ENCODE measurements at places on chromosomes 5 and 9. TPM values are rescaled to one million over a fixed set of nuclear protein-coding genes. Genes with fewer than 3 reads are reported as not detected.

- no peak for DNase-seq
Measured at GRCh38 chr5:141003791-141004611, 37.7 kb downstream of the PCDHAC2 start.

GRCh38 chr5:8417316-8418048, 548.5 kb downstream of the MTRR start:
- DNase-seq, result no peak

GRCh38 chr5:134048864-134049263, 44.1 kb upstream of the VDAC1 start:
- no peak for DNase-seq

The KLF4 gene
- polyA plus RNA-seq, result 9.1 TPM

- peak; percentile 89 for DNase-seq
Measured at GRCh38 chr5:78964889-78965288, 20.2 kb downstream of the ARSB start.

DNA sequence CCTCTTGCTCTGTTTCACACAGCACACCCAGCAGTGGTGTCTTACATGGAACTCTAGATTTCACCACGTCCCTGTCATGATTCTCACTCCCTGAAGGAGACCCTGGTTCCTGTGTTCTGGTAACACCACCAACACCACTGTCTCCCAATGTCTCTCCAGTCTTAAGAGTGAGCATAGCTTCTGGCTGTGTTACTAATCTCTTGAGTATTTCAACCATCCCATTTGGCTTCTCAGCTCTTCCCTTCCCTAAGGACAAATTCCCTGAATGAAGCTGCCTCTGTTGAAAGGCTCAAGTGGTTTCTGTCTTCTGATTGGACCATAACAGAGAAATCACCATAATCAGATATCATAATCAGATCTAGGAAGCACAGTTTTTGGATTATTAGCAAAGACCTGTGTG, 311.8 kb downstream of the DNAH5 start:
- no peak for DNase-seq

The CDO1 gene
- polyA plus RNA-seq, result 8.0 TPM

DNA sequence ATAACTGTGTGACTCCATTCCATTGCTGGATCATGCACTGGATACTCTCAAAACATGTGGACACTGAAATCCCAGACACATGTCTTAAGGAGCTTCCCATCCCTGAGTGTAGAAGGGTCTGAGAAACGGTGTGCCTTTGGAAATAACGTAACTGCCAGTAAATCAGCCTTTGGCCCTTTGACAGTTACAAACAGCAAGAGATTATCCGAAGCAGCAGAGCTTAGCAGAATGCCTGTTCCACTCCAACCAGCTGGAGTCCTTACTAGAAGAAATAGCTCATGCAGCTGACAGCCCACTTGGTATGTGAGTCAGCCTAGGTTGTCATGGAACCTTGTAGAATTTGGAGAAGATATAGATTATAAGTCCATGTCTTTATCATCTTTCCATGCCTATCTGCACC, 7.0 kb downstream of the TMEM252 start:
- peak; percentile 56 for DNase-seq

DNA sequence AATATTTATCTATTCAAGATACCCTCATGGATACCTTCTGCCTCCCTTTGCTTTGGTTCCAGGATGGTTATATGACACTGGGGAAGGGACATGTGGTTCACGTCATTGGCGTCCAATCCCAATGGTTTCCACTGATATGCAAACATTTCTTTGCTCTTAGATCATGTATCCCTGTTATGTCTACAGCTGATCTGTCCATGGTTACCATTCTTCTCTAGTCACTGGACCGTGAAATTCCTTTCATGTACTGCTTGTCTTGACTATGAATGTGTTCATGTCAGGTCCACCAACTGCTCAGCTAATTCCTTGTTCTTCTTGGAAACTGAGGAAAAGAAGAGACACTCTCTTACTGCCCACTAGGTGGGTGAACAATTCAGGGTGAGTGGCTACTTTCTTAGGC, 391.1 kb upstream of the ZNF608 start:
- no peak for DNase-seq

The PPP3R2 gene
- polyA plus RNA-seq, result not detected

The POU5F2 gene
- polyA plus RNA-seq, result not detected

DNA sequence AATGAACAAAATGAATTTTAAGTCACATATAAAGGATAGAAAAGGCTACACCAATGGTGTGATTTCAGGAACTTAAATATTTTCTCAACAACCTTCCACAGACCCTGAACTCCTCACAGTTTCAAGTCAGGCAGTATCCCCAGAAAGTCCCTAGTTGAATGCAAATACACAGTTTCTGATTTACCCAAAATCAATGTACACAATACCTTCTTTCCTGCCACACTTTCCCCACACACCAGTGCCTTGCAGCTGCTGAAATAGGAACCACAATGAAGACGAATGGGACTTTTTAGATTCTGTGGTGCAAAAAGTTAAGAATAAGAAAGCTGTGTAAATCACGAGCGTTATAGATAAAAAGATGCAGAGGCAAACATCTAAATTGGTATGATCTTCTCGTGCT, 552.4 kb upstream of the MEF2C start:
- no peak for DNase-seq

DNA sequence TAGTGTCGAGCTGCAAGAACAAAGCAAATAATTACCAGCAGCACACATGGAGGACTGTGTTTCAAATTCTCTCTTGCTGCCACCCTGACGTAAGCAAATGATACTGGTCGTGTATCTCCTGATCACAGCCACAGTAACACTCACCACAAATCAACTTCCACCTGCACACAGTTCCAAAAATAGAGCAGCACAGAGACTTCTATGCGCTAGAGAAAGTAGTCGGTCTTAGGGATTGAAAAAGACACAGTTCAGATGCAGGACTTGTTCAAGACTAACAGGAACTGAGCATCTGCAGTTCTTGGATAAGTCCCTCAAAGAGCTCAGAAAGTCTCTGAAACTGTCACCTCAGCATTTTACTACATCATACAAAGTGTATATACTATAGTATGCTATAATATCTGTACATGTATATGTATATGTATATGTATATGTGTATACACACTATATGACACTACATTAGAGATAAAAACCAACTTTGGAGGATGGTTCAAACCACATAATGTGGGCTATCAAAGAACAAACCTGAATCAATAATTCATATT, 279.0 kb downstream of the GLIS3 start:
- DNase-seq, result no peak

The TLE4 gene
- 24.9 TPM for polyA plus RNA-seq

The ACTBL2 gene
- not detected for polyA plus RNA-seq

- DNase-seq, result no peak
Measured at GRCh38 chr5:81835814-81836367, 85.0 kb upstream of the SSBP2 start.

GRCh38 chr5:139638090-139638735, 9.9 kb upstream of the CXXC5 start:
- peak; percentile 57 for DNase-seq

- no peak for DNase-seq
Measured at GRCh38 chr5:88722546-88723073, 160.4 kb downstream of the MEF2C start.

- peak; percentile 72 for DNase-seq
Measured at GRCh38 chr9:124180557-124180956, 77.2 kb upstream of the NEK6 start.

GRCh38 chr5:18566671-18567070, 932.4 kb downstream of the TAF11L14 start:
- DNase-seq, result no peak

- DNase-seq, result no peak
Measured at GRCh38 chr9:123964761-123965160, 34.8 kb upstream of the DENND1A start.

- DNase-seq, result no peak
Measured at GRCh38 chr5:132493821-132494220, 3.2 kb upstream of the IRF1 start.

DNA sequence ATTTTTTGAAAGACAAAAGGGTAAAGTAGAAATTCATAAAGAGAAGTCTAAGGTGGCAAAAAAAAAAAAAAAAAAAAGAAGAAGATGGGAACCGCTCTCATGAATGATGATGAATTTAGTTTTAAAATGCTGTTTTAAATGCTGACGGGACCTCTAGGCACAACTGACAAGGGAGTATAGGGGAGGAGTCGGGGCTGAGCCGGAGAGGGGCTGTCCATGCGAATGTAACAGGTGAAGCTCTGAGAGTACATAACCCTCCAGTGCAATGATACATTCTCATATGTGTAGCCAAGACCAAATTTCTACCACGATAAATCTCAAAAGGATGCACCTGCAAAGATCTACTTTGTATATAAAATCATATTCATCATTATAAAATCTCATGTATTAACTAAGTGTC, 71.7 kb downstream of the GLIS3 start:
- DNase-seq, result no peak

DNA sequence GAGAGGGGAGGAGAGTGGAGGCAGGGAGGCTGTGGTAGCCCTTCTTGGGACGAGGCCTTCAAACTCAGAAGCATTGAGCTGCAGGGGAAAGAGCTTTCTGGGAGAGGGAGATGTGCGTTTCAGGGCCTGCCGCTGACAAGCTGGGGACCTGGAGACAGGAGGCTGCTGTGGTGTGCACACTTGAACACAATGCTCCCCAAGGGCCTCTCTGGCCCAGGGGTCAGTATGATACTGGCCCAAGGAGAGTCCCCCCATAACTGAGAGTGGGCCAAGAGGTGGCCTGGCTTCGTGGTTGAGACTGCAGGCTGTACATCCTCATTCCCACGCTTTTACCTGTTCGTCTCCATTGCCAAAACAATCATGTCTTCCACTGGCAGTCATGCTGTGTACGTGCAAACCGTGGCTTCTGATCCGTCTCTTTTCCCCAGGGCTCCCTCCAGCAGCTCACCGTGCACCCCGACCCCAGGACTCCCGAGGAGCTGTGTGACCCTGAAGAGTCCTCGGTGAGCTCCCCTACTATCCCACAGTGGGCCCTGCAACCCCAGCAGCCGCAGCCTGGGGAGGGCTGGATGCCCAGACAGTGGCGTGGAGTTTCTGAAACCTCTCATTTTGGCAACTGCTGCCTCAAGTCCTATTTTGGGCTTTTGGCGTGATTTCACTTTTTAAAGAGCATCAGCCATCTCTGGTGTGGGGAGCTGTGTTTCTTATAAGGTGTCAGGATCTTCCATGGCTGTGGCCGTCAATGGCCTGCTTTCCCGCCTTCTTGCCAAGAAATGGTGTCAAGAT, 43.4 kb downstream of the COL15A1 start:
- DNase-seq, result no peak

GRCh38 chr5:111931655-111932054, 174.7 kb upstream of the NREP start:
- no peak for DNase-seq

The PCDHB2 gene
- polyA plus RNA-seq, result 37.5 TPM

GRCh38 chr5:5638211-5638610, 215.7 kb downstream of the ICE1 start:
- no peak for DNase-seq

DNA sequence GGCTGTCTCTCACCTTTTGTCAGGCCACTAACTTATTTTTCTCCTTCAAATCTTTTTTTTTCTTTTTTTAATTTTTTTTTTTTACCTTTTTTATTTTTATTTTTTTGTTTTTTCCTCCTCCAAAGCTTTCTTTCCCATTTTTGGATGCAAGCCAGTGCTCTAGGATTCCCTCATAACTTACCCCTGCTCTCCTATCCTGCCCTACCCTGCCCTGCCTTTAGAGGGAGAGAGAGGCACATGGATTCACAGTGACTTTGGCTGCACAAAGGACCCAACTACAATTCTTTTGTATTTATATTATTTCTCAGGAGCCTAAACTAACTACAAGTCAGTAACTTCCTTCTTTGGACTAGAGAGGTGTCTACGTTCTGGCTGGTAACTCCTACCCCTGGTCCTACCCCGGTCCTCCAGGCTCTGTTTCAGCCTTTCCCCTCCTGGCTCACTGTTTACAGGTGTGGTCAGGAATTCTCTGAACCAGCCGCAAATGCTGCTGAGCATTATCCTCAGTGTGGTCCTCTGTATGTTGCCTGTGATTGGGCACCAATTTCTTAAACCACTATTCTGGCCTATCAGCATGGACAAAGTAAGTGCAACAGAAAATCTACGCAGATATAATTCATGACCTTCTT, 8.4 kb upstream of the RUSC2 start:
- no peak for DNase-seq

The STK32A gene
- polyA plus RNA-seq, result 25.9 TPM

DNA sequence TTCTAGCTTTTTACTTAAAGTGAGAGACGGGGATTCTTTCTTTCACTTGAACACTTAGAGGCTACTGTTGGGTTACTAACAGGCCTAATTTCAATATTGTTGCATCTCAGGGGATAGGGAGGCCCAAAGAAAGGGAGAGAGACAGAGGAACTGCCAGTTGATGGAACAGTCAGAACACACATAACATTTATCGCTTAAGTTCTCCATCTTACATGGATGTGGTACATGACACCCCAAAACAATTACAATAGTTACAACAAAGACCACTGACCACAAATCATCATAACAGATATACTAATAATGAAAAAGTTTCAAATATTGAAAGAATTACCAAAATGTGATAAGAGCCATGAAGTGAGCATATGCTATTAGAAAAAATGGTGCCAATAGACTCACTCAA, 4.3 kb upstream of the RIC1 start:
- DNase-seq, result no peak

GRCh38 chr9:76917299-76917698, 11.4 kb upstream of the PRUNE2 start:
- no peak for DNase-seq

The HNRNPAB gene
- polyA plus RNA-seq, result 221 TPM

DNA sequence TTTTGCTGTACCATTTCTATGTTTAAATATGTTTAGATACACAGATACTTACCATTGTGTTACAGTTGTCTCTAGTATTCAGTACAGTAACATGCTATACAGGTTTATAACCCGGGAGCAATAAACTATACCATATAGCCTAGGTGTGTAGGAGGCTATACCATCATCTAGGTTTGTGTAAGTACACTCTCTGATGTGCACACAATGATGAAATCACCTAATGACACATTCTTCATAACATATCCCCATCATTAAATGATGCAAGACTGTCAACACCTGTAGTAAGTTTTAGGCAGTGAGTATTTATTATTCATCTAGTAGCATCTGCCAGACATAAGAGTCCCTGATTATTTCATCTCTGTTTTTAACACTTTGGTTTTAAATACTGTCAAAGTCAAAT, 7.3 kb upstream of the DHFR start:
- DNase-seq, result no peak

The NMRK1 gene
- 10.4 TPM for polyA plus RNA-seq

DNA sequence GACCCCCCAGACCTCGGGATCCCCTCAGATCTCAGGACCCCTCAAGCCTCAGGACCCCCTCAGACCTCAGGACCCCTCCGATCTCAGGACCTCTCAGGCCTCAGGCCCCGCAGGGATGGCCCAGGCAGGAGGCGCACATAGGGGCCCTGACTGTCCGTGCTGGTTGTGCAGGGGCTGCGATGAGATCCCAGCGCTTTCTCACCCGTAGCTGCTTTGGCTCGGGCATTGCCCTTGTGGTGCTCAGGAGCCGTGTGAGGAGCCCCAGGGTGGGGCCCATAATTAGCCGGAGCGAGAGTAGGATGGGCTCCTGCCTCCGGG, 680 bp upstream of the LPCAT1 start:
- DNase-seq, result no peak

The CATSPER3 gene
- polyA plus RNA-seq, result 0.41 TPM

GRCh38 chr5:159319363-159319762, 10.9 kb downstream of the IL12B start:
- DNase-seq, result no peak
